Stimulated activated CD8-positive, alpha-beta memory T cell treated with anti-CD3 and anti-CD28 coated beads, Interleukin-7, amount 100 ng/mL, for 4 hours (primary cell): ENCODE measurements at places on chromosomes 12 and 14.

DNA sequence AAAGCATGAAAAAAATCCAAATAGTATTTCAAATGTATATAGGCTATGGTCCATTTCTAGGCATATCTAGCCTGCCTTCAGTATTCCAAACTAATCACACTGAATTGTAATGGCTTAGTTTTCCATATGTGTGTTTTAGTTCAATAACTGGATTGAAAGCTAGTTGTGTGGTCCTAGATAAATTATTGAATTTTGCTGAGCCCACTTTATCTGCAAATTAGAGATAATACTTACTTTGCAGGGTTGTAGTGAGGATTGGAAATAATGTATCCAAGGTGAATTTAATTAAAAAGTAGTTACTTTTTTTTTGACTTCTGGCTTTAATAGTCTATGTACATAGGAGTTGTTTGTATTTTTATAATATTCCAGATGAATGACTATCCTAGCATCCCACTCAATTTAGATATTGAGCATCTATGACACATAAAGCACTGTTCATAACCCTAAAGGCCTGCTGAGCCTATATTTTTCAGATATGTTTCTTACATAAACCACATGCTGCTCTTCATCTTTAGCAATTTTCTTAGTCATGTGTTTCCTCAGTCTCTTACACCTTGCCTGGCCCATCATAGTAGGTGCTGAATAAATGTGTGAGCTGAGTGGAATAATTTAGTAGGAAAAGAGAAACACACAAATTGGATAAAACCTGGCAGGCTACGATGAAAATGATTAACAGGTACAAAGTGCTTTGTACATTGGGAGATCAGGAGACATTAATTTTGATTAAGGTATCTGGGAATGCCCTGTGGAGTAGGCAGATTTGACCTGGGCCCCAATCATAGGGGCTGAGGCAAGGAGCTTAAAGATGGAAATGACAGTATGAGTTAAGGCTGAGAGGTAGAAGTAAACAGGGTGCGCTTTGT is 1.1 kb upstream of the ATP23 start:
- DNase-seq = no peak

DNA sequence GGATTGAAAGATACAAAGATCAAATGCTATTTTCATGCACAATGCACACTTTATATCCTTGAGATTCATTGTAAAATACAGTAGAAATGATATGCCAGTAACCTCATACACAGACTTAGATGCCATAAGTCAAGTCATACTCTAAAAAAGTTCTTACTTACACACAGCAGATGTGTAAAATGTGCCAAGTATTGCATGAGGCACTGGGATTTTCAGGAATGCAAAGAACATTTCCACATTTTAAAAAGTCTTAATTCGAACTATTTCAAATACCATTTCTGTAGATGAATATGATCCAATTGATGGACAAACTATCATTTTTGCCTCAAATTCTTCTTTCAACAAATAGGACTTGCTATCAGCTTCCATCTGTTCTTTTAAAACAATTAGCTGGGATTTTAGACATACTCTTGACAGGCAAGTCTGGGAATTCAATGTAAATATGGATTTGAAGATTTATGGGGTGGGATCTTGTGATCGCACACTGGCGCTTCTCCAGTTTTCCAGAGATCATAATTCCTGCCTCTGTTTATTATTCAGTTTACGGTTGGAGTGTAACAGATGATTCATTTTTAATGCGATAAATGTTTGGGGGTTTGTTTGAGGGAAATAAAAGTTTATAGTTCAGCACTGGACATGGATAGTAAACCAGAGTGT is 183.8 kb downstream of the PAX9 start:
- DNase-seq = no peak

DNA sequence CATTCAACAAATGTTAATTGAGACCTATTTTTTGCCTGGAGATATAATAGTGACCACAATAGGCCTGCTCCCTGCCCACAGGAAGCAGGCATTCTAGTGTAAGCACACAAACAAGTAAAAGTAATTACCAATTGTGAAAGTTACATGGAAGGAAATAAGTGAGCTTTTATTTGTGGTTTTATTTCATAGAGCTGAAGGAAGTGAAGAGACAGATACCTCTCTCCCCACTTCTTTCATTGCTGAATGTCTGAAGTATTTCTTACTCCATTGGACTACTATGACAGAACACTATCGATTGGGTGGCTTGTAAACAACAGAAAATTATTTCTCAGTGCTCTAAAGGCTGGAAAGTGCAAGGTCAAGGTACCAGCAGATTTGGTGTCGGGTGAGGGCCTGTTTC is 183.5 kb downstream of the PRKCH start:
- DNase-seq = no peak

GRCh38 chr14:91980157-91980556 is 32.7 kb upstream of the FBLN5 start:
- DNase-seq = no peak

GRCh38 chr12:14824012-14824634 is 10.1 kb upstream of the SMCO3 start:
- DNase-seq = no peak

DNA sequence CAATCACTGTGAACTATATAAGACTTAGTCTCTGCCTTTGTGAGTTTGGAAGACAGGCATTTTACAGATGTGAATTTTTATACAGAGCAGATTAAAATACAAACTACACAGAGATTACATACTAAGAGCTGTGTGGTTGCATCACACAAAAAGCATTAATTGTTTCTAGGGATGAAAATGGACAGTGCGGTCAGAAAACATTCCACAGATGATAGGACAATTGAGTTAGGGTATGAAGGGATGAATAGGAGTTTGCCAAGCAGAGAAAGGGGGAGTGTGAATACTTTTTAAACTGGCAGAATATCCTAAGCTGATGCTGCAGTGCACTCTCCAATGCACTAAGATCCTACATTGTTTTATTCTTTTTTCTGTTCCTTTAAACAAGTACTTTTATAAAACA is 345.8 kb downstream of the VRK1 start:
- DNase-seq = no peak

DNA sequence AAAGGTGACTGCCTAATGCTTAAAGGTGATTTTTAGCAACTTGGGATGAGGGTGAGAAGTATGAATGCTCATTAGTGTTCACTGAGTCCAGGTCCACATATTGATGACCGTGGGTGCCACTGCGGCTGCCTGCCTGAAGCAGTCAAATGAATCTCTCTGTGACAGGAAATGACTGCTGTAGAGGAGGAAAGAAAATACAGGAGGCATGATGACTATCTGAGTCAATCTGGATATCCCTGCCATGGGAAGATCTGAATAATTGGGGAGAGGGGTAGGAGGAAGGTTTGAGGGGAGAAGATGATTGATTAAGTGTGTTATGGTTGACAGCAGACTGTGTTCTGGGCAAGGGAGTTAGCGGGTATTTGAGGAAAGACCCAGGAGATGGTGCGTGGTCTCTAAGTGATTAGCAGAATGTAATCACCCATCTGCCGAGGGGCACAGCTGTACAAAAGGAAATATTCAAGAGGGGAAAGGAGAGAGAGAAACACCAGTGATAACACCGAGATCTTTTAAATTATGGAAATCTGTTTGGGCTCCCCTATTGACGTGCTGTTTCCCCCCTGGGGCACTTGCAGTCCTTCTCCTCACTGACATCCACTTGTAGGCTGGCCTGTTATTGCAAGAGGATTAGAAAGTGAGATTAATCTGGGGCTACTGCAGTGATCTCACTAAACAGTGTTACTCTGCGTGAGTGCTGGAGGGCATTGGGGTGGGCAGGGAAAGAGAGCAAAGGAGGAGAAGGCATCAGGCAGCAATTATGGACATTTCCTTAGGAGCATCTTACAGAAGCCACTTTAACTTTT is 97.7 kb downstream of the AKAP6 start:
- DNase-seq = no peak

DNA sequence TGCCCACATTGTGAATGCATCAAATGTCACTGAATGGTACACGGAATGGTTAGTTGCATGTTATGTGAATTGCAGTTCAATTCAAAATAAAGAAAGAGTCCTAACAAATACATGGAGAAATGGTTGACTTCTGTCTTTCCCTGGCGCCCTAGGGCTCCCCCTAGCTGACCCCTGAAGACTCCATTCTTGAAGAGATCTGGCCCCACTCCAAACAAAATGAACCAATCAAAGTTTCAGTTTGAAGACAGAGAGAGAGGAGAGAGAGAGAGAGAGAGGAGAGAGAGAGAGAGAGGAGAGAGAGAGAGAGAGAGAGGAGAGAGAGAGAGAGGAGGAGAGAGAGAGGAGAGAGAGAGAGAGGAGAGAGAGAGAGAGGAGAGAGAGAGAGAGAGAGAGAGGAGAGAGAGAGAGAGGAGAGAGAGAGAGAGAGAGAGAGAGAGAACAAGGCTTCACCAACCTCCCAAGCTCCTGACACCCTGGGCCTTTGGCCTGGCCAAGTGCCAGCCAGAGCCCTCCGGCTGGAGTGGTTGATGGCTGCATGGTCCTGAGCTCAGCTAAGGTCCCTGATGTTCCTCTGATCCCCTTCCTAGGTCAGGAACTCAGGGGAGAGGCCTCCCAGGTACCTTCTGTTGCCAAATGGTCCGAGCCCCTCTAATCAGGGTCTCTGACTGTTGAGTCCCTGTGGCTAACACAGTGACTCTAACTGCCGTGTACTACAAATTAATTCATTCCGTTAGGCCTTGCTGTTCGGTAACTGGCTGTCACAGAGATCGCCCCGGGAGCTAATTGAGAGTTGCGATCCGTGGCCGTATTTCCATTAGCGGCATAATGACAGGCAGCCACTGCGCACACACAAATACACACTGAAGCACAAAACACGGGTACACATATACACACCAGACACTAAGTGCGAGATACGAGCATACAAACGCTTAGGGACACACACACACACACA is 188.8 kb downstream of the ESRRB start:
- no peak for DNase-seq

DNA sequence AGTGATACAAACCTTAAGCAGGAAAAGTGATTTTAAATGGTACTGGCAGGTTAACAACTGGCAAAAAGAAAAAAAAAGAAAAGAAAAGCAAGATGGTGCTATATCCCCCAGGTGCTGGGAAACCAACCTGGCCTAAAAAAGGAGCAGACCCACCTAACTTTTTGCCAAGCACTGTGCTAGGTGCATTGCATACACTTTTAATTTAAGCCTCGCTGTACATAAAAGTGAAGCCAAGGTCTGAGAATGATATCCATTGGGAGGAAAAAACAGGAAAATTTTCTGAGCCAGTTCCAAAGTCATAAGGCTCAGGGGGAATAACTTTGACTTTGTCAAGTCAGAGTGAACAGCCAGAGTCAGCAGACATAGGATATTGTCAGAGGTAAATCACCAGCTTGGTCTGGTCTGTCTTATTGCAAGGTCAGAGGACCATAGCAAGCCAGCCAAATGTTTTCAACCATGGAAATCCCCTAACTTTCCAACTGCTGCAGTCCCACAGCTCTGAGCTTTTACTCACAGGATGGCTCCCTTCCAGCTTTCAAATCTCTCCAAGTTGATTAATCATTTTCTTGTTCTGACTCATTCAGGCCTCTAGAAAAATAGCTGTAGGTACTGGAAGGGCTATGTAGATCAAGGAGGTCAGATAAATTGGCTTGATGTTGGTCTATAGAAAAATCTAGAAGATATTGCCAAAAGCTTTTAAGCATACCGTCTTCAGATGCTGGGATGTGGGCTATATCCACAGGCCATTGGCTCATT is 412.9 kb downstream of the RAD51B start:
- DNase-seq = no peak
